ENCODE measurements at places on chromosomes 4 and X. TPM values are rescaled to one million over a fixed set of nuclear protein-coding genes. Genes with fewer than 3 reads are reported as not detected.

Gene TMSB15C
- 19.6 TPM for polyA plus RNA-seq

Gene AMER1
- polyA plus RNA-seq: 8.5 TPM

Gene ATOH1
- polyA plus RNA-seq: not detected

Gene PNMA6A
- 10.0 TPM for polyA plus RNA-seq

Gene STOX2
- 14.2 TPM for polyA plus RNA-seq

Gene NCAPG
- 48.2 TPM for polyA plus RNA-seq

Gene ASB9
- 13.3 TPM for polyA plus RNA-seq

Gene CXorf49
- not detected for polyA plus RNA-seq

Gene NR0B1
- 0.10 TPM for polyA plus RNA-seq

Gene MXRA5
- polyA plus RNA-seq: 5.6 TPM

Gene EXOC1L
- not detected for polyA plus RNA-seq

Gene ADH4
- 0.71 TPM for polyA plus RNA-seq

Gene SGMS2
- 14.4 TPM for polyA plus RNA-seq

Gene BANK1
- 2.8 TPM for polyA plus RNA-seq

Gene NDP
- 2.1 TPM for polyA plus RNA-seq

Gene ADH1A
- 2.3 TPM for polyA plus RNA-seq

Gene AMOT
- 80.5 TPM for polyA plus RNA-seq

Gene CT83
- polyA plus RNA-seq: not detected

Gene CT45A5
- polyA plus RNA-seq: not detected

Gene NELFA
- polyA plus RNA-seq: 29.7 TPM
